C1 segment of cervical spinal cord (tissue), 14 donors: ENCODE measurements at places on chromosomes 12 and 14.

GRCh38 chr12:117298648-117299225 is 62.7 kb downstream of the NOS1 start:
- no peak for DNase-seq

GRCh38 chr14:55938249-55938791 is 179.9 kb upstream of the PELI2 start:
- DNase-seq: peak; percentile 43

DNA sequence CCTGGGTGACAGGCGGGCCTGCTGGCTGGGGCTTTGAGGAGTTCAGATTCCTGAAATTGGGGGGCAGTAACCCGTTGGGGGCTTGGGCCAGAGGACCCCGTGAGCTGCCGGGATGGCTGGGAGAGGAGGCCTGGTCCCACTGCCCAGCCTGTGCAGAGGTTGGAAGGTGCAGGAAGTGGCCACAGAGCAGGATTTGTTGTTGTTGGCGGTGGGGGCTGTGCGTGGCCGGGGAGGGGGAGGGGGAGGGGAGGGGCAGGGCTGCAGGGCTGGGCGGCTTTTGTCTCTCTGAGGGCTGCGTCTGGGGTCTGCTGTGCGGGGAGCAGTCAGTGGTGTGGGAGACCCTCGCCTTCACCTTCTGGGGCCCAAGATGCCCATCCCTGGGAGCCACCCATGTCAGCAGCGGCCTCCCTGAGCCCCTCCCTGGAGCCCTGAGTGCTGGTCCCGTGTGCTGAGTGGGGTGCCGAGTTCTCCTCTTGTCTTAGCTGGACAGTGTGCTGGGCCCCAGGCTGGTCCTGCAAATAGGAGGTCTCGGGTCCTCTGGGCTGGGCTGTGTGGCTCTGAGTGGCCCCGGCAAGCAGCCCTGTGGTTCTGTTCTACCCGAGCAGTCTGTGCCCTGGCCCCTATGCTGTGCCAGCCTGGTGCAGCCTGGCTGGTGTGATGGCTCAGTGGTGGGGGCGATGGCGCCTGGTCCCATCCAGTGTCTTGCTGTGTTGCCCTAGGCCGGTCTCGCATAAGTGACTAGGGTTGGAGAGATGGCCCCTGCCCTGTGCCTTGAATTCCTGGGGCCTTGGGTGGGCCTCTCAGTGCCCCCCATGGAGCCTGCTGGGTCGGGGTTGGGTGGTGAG is 10.3 kb downstream of the KIF26A start:
- DNase-seq: no peak

DNA sequence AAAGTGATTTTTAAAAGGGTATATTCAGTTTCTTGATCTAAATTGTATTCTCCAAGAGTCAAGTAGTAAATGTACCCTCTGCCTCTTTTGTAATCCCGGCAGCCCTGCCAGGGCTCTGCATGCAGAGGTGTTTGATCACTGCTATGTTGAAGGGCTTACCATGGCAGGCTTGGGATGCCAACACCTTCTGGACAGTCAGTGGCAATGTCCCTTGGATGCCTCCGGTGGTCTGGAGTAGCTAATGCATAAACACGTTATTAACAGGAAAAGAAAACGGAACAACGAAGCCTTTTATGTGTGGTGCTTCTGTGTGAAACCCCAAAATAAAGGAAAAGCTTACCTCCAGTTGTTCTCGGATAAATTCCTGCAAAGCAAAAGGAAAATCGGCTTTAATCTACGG is 19.9 kb downstream of the EIF2B2 start:
- DNase-seq: no peak

- no peak for DNase-seq
These were observed 11.5 kb upstream of the KANSL2 start for GRCh38 chr12:48693572-48693971.

GRCh38 chr14:19771895-19772430 is 1.3 kb upstream of the OR4M1 start:
- DNase-seq: no peak

GRCh38 chr12:46160981-46161690 is 107.7 kb downstream of the SLC38A1 start:
- DNase-seq: no peak

- no peak for DNase-seq
These were observed 25.4 kb downstream of the AP5M1 start for GRCh38 chr14:57293866-57294837.

GRCh38 chr12:66195242-66195641 is 6.2 kb downstream of the IRAK3 start:
- DNase-seq: no peak

GRCh38 chr14:39203659-39204606 is 28.9 kb downstream of the PNN start:
- DNase-seq: no peak

DNA sequence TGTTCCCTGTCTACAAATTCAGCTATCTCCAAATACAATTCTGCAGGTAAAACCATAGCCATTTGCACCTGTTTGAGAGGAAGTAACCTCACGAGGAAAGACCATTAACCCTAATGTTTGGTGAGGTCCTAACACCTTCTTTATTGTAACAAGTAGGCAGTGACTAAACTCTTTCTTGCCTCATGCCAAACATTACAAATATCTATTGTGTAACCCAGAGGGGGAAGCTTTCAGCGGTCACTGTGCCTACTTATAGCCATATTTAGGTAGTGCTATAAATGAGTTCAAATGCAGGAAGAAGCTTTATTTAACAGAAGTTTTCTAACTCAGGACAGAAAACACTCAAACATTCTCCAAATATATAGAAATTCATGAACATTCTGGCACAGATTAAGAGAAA is 252.7 kb downstream of the LRFN5 start:
- no peak for DNase-seq

- DNase-seq: no peak
These were observed 117.7 kb upstream of the RPL10L start for GRCh38 chr14:46769292-46769691.

- no peak for DNase-seq
These were observed 11.1 kb downstream of the ACTN1 start for GRCh38 chr14:68968051-68968450.

GRCh38 chr14:50045039-50045711 is 71.2 kb downstream of the VCPKMT start:
- DNase-seq: no peak

- DNase-seq: no peak
These were observed 248.7 kb downstream of the TTC6 start for GRCh38 chr14:37843954-37844607.

GRCh38 chr12:111186347-111186746 is 182.5 kb downstream of the PHETA1 start:
- DNase-seq: no peak

GRCh38 chr14:88563845-88564244 is 1.0 kb downstream of the ZC3H14 start:
- DNase-seq: no peak

GRCh38 chr14:101028971-101029667 is 125.6 kb upstream of the RTL1 start:
- DNase-seq: no peak

- DNase-seq: no peak
These were observed 177.8 kb downstream of the KLHL28 start for GRCh38 chr14:44783901-44784300.

DNA sequence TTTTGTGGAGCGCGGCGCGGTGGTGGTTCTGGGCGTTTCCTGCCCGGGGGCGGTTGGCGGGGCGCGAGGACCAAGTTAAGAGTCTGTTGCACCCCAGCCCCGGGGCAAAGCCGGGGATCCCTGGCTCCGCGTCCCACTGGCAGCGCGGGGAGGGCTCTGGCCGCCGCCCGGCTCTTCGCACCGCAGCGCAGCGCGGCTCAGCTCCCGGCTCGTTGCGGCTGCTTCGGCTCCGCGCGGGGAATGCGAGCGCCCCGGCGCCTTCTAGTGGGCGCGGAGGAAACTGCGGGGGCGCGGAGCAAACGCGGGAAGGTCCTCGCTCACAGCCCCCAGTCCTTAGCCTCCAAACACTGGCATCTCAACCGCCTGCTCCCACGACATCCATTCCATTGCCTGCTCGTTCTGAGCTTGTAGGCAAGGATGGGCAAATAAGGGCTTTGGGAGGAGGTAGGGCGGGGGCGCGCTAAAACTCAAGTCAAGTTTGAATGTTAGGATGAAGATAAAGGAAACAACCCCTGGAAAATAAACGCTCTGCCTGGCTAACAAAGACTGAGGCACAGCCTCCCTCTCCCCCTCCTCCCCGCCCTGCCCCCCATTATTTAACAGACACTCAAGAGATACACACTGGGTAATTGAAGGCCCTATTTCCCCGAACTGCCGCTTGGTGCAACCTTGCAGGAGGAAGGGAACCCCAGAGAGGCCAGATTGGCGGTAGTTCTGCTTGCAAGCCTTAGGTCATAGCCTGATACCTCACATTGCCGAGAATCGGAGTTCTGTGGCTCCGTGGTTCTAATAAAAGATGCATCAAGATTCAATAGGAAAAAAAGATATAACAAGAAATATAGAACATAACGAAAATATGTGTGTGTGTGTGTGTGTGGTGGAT is at the start of gene B4GALNT1:
B4GALNT1 (minus strand) TSS at position 244 of the 883 bp plus-strand sequence. CDS start 1,069 bp downstream, outside the sequence.
- no peak for DNase-seq

DNA sequence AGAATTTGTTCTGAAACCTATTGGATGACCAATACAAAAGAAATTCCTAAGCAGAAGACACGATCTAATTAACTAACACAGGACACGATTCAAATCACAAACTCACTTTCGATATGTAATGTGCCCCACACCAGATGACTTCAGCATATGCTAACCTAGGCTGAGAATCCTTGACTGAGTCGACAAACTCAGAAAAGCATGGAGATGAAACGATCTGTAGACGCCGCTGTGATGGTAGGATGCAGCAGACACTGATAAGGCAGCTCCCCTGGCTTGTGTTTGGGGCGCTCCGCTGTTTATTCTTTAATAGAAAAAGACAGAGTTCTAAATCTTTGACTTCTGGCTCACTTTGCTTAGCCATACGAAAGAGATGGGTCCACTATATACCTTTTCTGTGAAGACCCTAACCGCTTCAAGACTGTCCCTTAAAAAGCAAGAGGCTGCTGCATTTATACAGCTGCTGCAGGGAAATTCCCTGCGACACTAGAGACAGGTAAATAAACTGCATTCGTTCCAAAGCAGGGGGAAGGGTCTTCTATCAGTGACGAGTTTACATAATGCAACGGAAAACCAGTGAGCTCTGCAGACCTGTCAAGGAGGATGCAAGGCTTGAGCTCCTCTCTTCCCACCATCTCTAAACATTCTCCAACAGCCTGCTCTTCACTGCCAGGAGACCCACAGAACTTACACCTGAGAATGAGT is 929 bp downstream of the CHD8 start:
- DNase-seq: no peak

GRCh38 chr12:117439531-117440001 is 78.1 kb upstream of the NOS1 start:
- DNase-seq: peak; percentile 4

DNA sequence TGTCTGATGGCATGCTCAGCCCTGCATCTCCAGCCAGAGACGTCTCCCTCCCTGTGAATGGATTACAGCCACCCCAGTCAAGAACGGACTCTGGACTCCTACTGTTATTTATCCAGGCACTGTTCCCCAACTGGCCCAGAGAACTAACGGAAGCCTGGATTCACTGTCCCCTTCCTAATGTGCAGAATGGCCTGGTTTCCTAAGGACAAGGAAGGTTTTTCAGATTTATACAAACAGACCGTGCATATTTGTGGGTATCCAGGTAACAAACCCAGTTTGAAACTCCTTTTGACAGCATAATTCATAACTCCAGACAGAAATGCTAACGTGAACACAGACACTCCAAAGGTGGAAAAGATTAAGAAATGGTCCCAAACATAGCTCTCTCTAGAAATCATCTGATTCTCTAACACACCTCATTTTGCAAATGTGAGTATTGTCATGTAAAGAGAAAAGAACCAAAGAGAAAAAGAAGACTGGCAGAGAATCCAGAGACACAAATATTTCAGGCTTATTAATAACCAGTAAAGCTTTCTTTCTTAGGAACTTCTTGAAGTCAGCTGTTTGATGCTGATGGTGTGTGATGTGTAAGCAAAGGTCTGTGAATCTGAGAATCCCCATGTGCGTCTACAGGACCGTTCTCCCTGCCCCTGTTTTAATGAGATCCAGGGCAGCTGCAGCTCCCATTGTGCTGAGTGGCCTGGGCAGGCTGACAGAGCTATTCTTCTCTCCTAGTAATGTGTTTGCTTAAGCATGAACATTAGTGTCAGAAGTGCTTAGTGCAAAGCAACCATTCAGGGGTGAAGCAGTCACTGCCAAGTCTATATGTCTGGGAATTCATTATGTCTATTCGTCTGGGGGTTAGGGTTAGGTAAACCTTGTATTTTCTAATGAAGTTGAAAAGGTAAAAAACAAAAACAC is 86.8 kb upstream of the HIF1A start:
- peak; percentile 40 for DNase-seq
